ENCODE measurements at places on chromosomes 11 and 22. TPM values are rescaled to one million over a fixed set of nuclear protein-coding genes. Genes with fewer than 3 reads are reported as not detected.

Gene RFPL3
- polyA plus RNA-seq, result not detected

Gene BARX2
- not detected for polyA plus RNA-seq

Gene OR56A1
- not detected for polyA plus RNA-seq

Gene HTR3B
- not detected for polyA plus RNA-seq

Gene RASSF10
- polyA plus RNA-seq, result 0.29 TPM

Gene PIH1D2
- polyA plus RNA-seq, result 2.4 TPM

Gene SLC29A2
- polyA plus RNA-seq, result 29.7 TPM

Gene OR5P2
- not detected for polyA plus RNA-seq

Gene ATG2A
- 16.1 TPM for polyA plus RNA-seq

Gene SMIM38
- 0.15 TPM for polyA plus RNA-seq

Gene TRIM51
- not detected for polyA plus RNA-seq

Gene EHF
- polyA plus RNA-seq, result 0.50 TPM

Gene MISFA
- 0.93 TPM for polyA plus RNA-seq

Gene BIRC3
- 1.6 TPM for polyA plus RNA-seq

Gene OR8H1
- polyA plus RNA-seq, result not detected

Gene PRPF19
- polyA plus RNA-seq, result 62.2 TPM

Gene OR8G5
- polyA plus RNA-seq, result not detected

Gene BBOX1
- not detected for polyA plus RNA-seq

Gene PDGFB
- polyA plus RNA-seq, result 9.0 TPM

Gene TMEM134
- 86.8 TPM for polyA plus RNA-seq

Gene TPH1
- polyA plus RNA-seq, result 0.19 TPM
